ENCODE measurements at places on chromosomes 16 and 17.

DNA sequence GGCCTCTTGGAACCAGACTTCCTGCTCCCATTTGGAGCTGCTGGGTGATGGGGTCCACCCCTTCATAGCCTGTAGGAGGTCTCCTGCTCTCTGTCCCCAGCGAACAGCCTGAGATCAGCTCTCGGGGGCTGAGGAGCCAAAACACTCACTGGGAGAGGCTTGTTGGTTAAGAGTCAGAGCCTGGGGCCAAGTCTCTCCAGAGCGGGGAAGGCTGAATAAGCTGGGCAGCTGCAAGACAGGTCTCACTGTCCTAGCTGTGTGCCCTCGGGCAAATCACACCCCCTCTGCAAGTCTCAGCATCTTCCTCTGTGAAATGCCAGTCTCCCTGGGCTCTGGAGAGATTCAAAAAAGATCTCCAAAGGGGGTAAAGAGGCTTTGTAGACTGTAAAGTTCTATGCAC, 174.6 kb downstream of the WSCD1 start:
- DNase-seq: no peak

GRCh38 chr16:46715769-46716305, 26.4 kb downstream of the ORC6 start:
- DNase-seq: no peak

DNA sequence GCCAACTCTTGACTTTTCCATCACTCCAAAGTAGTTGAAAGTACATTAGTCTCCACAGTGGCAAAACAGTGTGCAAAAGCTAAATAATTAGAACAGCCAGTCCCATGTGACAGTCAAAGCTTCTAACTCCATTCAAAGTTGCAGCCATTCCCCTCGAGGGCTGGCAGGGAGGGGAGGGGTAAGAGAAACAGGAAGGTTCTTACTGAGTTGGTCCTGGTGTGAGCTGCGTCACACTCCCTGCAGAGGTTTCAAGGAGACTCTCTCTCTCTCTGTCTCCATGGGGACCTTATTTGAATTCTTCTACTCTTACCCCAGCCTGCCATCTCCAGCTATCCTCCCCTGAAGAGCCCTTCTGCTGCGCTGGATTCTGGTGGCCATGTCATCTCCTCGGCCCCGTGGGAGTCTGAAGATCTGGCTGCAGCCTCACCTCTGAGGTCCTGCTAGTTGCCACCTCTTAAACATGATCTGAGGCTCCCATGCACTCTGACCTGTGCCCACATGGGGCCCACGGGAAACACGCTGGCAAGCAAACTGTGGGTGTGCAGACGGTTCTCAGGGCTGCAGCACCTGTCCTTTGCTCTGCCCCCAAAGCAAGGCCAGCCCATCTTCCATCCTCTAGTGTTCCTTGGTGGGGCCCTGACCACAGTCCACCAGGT, 23.3 kb upstream of the STH start:
- DNase-seq: no peak

- no peak for DNase-seq
These were observed 71.7 kb downstream of the SNX11 start for GRCh38 chr17:48179071-48179945.

DNA sequence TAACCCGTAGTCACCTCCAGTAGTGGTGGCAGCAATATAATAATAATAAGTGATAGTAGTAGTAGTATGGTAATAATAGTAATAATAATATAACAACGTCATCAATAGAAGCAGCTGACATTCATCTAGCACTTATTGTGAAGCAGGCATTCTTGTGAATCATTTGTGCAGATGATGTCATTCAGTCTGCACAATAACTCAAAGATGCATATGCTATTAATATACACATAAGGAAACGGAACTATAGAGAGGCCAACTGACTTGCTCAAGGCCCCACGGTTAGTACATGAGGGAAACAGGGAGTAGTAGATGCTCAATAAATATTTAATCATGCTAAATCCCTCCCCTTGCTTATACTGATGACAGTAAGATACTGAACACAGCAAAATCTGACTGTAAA, 35.4 kb upstream of the GAN start:
- DNase-seq: no peak

DNA sequence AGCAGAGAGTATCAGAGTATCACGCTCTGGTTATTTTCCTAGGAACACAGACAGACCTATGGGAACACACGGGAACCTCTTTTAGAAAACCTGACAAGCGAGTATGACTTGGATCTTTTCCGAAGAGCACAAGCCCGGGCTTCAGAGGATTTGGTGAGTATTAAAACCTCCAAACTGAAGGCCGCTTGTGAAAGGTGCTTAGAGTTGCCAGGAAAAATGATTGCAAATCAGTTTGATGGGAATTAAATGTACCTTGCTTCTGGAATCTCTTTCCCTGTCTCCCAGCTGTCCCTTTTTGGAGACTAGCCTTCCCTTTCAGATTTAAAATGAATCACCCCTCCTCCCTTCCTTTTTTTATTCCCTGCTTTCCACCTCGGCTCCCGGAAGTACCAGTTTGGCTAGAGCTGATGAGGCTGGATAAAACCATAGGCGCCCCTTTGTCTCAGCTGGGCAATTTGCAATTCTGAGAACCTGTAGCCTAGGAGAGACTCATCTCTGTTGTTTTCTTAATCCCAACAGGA, 27.3 kb downstream of the KAT7 start:
- no peak for DNase-seq

- peak; percentile 63 for DNase-seq
These were observed 9.9 kb upstream of the C1QL1 start for GRCh38 chr17:44977814-44978550.

DNA sequence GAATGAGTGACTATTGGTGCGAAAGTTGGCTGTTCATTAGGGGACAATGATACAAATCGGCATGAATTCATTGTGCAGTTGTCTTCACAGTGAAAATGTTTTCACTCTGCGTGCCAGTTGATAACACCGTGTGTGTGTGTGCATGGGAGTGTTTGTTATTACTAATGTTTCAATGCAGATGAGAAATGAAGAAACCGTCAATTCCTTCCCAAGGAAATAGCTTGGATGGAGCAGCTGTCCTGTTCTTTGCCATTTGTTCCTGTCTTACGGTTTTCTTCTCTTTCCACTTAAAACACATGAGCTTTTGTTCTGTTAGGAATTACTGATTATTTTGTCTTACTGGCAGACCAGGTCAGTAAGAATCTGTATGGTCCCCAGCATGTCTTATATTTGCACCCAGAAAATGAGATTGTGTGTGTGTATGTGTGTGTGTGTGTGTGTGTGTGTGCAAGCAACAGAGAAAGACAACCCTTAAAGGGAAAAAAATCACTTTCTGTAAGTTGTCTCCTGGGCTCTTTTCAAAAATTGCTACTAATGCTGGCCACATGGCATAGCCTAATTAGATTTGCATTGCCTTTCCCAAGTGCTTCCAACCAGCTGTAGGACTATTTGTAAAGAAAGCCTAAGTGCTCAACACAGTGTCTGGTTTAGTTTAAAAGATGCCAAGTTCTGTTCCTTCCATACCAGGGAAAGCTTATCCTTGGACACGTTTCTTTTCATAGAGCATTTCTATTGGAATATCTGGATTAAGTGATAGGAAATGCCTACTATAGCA, 23.8 kb downstream of the SHISA9 start:
- no peak for DNase-seq

- DNase-seq: peak; percentile 91
These were observed 77.0 kb upstream of the TNRC6C start for GRCh38 chr17:77881545-77881944.

DNA sequence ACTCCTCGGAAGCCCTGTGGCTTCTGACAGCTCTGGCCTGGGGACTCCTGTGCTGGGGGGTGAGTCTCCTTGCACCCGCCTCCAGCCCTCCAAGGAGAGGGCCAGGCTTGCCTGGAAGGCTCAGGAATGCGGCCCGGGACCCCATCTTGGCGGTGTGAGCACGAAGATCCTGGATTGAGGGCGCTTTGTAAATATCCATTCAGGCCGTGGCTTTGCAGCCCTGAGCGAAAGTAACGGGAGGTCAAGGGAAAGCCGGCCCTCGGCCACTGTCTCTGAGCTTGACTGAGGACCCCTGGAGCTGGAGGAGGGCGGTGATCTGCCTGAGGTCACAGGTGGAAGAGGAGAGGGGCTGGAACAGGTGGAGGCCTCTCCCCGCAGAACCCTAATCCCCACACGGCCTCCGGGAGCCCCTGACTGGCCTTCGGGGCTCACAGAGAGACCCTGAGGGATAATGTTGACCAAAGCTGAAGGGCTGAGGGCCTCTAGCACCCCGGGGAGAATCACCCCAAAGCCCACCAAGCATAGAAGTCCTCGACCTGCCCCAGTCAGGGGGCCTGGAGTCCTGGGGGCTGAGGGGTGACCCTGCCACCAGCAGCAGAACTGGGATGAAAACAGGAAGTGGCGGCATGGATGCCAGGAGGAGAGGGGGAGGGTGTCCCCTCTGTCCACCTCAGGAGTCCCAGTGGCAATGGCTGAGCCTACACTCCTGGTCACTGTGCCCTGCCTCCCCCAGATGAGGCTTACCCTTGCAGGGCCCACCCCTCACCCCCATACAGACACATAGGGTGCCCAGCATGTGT, 8.3 kb upstream of the RASD1 start:
- DNase-seq: no peak

GRCh38 chr16:8567355-8568230, 22.7 kb downstream of the TMEM114 start:
- DNase-seq: peak; percentile 94

DNA sequence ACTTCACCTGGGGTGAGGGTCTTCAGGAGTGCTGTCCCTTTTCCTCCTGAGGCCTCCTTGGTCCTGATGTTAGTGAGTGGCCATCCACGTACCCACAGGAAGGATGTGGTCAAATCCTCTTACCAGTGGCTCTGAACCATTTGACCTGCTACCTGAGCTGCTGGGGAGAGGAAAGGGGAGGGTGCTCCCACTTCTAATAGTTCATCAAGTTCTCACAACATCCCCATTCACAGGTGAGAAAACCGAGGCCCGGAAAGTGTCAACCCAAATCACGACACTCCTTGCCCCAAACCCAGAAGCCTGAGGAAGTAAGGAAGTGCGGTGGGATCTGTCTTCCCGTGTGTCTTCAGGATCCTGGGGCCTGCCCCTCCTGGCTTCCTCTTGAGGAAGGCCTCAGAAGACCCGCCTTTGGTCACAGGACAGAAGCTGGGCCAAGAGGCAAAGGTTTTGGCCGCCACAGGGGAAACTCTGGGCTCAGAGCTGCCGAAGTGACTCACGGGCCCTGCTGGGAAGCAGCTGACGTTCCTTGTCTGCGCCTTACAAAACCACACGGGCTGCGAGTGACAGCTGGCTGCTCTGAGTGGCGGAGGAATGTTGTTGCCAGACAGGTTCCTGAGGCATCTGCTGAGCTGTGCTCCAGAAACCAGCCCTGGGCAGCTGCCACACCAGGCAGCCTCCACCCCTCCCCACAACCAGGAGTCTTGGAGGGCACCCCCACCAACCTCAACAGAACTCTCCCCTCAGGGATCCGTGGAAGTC, 13.9 kb upstream of the KIFC3 start:
- DNase-seq: peak; percentile 89

- peak; percentile 58 for DNase-seq
These were observed 12.2 kb downstream of the BANP start for GRCh38 chr16:87963400-87963799.

DNA sequence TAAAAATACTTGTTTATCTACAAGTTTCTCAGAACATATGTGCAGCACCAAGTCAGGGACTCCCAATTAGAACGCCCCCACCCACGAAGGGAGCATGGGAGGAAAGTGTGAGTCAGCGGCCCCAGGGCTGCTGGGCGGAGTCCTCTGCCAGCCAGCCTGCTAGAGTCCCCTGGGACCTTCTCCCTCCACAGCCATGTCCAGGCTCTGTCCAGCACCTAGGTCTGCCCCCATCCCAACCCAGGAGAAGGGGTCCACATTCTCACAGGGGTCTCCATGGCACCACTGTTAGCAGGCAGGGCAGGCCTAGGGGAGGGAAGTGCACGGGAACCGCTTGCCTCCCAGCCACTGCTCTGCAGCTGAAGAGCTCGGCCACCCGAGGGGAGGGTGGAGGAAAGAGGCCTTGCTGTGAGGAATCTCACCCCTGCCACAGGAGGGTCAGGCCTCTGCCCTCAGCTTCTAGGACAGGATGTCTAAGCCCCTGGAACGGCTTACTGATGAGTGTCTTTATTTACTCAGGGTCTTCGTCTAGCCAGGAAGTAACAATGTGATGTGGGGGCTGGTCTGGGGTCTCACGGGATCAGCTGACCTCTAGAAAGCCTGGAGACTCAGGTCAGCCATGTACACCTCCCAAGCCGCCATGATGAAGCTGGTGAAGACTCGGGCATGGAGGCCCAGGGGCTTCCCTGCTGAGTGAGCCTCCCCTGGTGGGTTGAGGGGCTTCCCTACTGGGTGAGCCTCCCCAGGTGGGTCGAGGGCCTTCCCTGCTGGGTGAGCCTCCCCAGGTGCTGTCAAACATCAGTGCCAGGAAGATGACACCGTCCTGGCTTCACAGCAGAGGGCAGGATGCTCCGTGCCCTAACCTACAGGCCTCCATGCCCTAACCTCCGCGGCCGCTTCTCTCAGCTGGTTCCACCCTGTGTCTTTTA, 190.3 kb downstream of the RBFOX3 start:
- no peak for DNase-seq

GRCh38 chr17:45311760-45312476, 4.9 kb downstream of the MAP3K14 start:
- DNase-seq: peak; percentile 90

GRCh38 chr16:1159325-1159972, 6.5 kb downstream of the CACNA1H start:
- peak; percentile 70 for DNase-seq

DNA sequence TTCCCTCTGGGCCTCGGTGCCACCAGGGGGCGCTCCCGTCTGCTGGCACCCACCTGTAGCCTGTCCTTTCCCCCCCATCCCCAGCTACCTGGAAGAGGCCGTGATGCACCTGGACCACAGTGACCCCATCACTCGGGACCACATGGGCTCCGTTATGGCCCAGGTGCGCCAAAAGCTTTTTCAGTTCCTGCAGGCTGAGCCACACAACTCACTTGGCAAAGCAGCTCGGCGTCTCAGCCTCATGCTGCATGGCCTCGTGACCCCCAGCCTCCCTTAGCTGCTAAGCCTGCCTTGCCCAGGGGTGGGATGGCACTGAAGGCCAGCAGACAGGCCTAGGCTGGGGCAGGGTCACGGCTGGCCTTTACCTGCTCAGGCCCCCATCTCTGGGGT, 818 bp upstream of the NRN1L start:
- peak; percentile 83 for DNase-seq

GRCh38 chr17:3008336-3009288, 54.8 kb downstream of the OR1D5 start:
- DNase-seq: no peak

DNA sequence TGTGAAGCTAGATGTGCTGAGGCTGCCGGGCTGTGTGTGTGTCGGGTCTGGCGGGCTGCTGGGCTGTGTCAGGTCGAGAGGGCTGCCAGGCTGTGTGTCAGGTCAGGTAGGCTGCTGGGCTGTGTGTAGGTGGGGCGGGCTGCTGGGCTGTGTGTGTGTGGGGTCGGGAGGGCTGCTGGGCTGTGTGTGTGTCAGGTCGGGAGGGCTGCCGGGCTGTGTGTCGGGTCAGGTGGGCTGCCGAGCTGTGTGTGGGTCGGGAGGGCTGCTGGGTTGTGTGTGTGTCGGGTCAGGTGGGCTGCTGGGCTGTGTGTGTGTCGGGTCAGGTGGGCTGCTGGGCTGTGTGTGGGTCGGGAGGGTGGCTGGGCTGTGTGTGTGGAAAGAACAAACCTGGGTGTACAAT, 8.6 kb downstream of the WDR45B start:
- no peak for DNase-seq
